Activated CD8-positive, alpha-beta T cell treated with anti-CD3 and anti-CD28 coated beads for 36 hours (primary cell): ENCODE measurements at places on chromosomes 5 and 9.
A peak's percentile ranks its signal among the peaks of the same experiment; 100 is the strongest.

DNA sequence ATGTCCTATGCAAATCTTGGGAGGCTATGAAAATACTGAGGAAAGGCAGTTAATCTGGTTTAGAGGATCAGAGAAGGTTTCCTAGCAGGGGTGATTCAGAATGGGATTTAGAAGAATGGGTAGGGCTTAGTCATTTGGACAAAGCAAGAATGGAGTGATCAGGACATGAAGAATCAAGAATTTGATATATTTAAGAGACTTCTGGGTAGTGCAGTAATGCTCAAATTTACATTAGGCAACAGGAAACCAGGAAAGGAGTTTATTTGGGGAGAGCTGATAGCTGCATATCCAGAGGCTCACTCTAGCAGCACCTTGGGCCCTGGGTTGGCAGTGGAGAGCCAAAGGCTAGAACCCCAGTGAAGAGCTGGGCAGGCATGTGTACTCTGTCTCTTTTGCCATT lies 78.9 kb upstream of the PAPPA start:
- DNase-seq, result no peak

DNA sequence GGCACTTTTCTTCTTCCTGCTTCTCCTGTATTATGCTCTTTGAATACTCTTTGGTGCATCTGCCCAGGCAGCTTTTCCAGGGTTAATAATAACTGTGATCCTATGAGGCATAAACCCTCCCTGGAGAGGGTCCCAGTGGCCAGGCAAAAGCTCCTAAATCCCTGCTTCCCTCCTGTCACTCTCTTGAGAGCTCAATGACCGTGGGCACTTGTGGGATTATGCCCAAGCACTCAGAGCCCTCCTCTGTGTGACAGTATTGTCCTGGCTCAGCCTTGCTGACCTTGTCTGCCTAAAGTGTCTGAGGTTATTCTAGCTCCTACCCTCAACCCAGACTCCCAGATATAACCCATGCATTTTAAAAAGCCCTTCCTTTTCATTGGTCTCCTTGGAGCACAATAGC lies 51.9 kb downstream of the GALNT10 start:
- DNase-seq, result no peak

- DNase-seq, result no peak
Observed at GRCh38 chr9:121593066-121593465, 58.4 kb upstream of the DAB2IP start.

GRCh38 chr5:85760519-85760918 lies 857.2 kb upstream of the COX7C start:
- DNase-seq, result no peak

DNA sequence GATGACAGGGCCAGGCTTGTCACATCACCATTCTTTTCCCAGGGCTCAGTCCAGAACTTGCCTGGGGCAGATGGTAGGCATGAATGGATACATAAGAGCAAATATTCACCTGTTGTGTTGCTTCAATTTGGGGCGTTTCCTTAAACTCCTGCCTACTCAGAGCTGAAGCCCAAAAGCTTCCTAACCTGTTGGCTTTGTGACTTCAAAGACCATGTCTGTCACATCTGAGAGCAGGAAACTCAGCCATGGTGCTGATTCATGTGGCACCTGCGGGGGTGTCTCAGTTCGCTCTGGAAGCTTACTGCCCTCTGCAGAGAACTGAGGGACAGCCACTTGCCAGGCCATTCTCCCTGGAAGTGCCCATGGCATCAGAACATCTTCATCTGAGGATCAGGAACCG lies 246.6 kb downstream of the HSPA4 start:
- peak; percentile 71 for DNase-seq

- no peak for DNase-seq
Observed at GRCh38 chr9:96258967-96259366, 43.0 kb downstream of the HSD17B3 start.

GRCh38 chr9:136712690-136713544 lies 545 bp downstream of the DIPK1B start:
- no peak for DNase-seq

DNA sequence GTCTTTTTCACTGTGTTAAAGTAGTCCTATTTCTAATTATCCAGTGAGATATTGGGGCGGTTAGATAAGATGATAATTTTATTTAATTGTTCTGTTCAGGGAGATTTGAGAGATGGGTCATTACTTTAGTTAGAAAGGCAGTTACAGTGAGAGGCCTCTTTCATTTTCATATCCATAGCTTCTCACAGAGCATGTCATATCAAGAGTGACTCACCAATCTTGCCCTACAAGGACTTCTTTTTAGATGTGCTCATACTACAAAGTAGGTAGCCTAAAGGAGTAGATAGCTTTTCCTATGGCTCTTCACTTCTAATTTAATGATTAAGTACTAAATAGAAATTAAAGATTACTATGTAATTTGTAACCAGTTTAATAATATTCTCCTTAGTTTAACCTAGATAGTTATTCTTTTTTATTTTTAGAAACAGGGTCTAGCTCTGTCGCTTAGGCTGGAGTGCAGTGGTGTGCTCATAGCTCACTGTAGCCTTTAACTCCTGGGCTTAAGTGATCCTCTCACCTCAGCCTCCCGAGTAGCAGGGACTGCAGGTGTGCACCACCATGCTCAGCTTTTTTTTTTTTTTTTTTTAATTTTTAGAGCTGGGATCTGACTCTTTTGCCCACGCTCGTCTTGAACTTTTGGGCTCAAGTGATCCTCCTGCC lies 71.0 kb downstream of the FER start:
- DNase-seq, result no peak

DNA sequence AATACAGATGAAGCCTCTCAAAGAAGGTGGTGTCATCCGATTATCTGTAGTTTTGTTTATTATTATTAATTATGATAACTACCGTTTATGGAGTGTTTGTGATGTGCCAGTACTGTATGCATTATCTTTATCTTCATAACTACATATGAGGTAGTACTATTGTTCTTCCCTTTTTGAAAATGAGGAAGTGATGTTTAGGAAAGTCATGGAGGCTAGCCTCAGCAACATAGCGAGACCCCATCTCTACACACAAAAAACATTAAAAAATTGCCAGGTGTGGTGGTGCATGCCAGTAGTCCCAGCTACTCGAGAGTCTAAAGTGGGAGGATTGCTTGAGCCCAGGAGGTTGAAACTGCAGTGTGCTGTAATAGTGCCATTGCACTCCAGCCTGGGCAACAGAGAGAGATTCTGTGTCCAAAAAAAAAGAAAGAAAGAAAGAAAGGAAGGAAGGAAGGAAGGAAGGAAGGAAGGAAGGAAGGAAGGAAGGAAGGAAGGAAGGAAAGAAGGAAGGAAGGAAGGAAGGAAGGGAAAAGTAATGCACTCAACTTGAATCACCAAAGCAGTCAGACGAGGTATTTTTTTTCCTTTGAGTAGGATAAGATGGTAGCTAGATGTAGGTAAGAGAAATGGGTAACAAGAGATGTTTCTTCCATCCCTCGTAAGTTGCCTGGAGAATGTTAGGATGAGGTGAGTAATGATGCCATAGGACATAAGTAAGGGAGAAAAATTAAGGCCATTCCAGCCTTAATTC lies 47.8 kb downstream of the PAM start:
- no peak for DNase-seq

DNA sequence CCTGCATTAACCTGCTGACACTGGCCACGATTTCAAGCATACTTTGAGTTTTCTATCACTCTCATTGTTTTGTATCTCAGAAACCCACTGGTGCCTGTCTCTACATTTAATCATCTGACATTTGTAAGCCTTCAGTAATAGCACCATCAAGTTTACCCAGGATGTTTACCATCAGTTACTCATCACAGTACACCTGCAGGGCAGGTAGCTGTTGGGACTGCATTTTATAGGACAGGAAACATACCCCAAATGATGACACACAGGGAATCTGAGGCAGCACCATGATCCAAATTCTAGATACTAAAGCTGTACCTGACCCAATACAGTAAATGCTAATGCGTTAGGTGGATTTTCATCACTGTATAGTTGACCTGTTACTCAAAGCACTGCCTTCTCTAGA lies 114.2 kb downstream of the FEM1C start:
- DNase-seq, result no peak

GRCh38 chr9:20734275-20734674 lies 50.2 kb downstream of the FOCAD start:
- DNase-seq, result no peak

- DNase-seq, result no peak
Observed at GRCh38 chr5:83222906-83223305, 145.6 kb downstream of the XRCC4 start.

GRCh38 chr9:119221276-119221675 lies 148.0 kb downstream of the BRINP1 start:
- no peak for DNase-seq

- DNase-seq, result peak; percentile 72
Observed at GRCh38 chr9:21812946-21813568, 10.6 kb downstream of the MTAP start.

DNA sequence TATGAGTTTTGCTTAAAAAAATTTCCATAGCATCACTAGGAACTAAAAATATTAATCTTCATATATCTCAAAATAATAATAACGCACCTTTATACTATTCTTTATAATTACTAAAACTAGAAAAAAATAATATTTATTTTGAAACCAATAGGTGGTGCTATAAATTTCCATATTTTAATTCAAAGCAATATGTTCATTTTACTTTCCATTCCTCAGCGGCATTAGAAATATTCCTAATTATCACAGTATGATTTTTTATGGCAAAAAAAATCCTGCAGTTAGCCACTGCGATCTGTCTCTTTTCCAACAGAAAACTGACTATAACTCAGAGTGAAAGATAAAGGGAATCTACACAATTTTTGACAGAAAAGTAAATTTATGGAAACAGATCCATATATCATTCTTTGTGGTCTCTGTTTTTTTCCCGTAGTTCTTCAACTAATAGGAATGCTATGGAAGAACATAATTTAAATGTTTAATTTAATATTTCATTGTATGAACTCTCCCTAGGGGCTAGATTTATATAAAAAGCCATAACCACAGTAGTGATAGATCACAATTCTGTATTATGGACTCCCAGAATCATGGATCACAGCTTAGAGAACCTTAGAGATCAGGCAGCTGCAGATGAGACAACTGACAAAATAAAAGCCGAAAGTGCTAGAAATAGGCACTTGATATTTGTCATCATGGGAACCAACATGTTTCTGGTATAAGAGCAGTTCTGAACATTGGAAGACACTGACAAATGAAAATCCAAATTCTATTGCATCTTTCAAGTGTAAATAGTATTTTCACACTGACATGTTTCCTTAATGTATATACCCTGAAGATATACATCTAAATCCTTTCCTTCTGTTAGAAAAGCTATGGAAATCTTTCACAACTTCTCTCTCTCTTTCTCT lies 167.7 kb upstream of the MPDZ start:
- no peak for DNase-seq

DNA sequence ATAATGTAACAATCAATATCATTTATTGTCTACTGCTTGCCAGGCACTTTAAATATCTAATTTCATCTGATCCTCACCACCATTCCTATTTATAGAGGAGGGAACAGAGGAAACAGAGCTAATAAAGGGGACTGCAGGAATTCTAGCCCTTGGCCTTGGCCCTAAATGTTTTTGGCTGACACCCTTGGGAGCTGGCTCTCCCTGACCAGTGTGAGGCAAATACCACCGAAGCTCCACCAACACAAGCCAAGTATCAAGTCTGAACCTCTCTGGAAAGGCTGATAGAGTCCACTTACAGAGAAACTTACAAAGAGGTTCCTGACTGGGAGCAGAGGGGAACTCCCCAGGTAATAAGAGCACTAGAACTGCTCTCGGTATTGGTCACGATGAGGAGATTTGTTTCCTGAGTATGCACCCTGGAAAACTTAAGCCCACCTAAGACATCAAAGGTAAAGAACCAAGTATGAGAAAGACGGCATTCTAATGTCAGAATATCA lies 243.1 kb upstream of the PANK3 start:
- DNase-seq, result no peak

DNA sequence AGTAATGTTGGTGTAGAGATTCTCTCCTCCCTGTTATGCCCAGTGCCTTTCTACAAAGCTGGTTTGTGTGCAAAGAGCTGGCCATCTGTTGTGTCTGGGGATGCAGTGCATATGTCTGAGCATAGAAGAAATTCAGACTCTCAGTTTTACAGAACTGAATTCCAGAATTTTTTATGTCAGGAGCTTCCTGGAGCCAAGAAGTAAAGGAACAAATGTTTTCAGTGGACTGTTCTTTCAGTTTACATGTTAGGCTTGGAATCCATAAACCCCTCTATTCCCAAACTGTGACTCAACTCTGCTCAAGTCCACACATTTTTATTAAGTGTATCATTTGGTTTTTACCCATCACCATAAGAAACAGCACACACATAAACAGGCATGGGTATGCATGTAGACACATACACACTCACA lies 366.0 kb downstream of the BRINP1 start:
- no peak for DNase-seq

DNA sequence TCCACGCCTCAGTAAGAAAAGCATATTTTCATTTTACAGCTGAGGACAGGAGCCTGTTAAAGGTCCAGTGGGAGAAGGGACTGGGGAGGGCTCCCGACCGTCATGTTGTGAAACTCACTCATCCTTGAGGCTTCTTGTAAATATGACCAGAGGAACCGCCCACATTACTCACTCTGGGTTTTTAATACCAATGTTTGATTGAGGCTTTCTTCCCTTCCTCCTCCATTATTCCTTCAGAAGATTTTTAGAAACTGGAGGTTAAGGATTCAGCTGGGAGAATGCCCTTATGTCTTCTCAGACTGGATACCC lies 61.4 kb upstream of the GLRX start:
- DNase-seq, result no peak

GRCh38 chr9:2356041-2356790 lies 265.4 kb upstream of the VLDLR start:
- no peak for DNase-seq

DNA sequence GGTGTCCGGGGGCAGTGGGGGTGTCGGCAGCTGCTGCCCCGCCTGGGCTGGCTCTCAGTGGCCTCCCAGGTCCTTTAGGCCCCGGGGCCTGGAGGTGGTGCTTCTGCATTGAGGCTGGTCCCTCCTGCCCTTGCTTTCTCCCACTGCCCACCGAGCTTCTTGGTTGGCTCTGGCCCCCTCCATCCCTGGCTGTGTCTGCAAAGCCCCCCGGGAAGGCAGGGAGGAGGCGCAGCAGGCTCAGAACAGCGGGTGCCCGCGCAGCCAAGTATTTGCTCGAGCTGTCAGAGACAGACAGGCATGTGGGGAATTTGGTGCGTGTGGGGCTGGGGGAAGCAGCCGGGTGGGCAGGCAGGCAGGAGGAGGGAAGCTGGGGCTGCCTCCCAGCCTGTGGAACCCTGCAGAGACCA lies 11.5 kb downstream of the CXXC5 start:
- DNase-seq, result no peak

DNA sequence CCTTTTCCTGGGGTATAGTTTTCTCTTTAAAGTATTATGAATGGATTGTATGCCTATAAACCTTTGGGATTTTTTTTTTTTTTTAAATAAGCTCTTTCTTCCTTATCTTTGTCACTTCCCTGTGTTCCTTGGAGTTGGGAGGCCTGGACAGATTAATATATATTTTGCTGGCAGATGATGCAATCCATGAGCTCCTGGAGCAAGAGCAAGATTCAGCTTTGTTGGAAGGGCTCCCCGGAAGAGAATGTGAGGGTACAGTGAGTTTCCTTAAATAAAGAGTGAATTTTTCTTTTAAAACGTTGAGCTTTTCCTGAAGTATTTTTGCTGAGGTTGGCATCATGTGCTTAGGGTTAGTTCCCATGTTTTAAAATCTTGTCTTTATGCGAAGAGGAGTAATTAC lies 98.7 kb upstream of the SLC28A3 start:
- DNase-seq, result no peak

- no peak for DNase-seq
Observed at GRCh38 chr9:70802758-70803436, 318.5 kb downstream of the TRPM3 start.
